Stimulated activated memory B cell treated with anti-CD40 and anti-IgM and Interleukin-4, amounts not matched to agents 10 μg/mL and 1 μg/mL and 100 μg/mL, for 72 hours (primary cell): ENCODE measurements at places on chromosomes 7 and 10.

DNA sequence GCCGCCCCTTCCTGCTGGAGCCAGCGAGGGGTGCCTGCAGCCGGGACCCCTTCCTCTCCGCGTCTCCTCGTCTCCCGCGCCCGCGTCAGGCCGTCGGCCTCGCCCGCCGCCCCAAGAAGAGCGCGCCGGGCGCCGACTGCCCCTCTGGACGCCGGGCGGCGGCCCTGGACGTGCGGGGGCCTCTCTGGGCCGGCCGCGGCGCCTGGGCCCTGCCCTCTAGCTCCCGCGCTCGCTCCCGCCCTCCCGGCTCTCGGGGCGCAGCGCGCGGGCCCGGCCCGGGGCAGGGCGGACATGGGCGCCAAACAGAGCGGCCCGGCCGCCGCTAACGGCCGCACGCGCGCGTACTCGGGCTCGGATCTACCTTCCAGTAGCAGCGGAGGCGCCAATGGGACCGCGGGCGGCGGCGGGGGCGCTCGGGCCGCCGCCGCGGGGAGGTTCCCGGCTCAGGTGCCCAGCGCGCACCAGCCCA is 704 bp downstream of the ZNRF2 start:
- peak; percentile 46 for ATAC-seq

DNA sequence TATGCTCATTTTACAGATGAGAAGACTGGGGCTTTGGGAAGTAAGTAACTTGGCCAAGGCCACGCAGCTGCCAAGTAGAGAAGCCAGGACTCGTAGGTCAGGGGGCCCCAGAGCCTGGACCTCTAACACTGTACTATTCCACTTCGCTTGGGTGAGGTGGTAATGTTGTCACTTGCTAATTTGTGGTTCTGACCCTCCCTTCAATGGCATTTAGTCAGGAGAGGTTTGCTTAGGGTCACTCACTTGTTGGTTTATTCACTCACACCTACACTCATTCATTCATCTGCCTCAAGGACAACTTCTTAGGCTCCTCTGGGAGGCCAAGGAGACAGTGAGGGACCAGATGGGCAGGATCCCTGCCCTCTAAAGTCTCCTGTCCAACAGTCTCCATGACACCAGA is 21.3 kb downstream of the BTBD16 start:
- ATAC-seq = no peak

DNA sequence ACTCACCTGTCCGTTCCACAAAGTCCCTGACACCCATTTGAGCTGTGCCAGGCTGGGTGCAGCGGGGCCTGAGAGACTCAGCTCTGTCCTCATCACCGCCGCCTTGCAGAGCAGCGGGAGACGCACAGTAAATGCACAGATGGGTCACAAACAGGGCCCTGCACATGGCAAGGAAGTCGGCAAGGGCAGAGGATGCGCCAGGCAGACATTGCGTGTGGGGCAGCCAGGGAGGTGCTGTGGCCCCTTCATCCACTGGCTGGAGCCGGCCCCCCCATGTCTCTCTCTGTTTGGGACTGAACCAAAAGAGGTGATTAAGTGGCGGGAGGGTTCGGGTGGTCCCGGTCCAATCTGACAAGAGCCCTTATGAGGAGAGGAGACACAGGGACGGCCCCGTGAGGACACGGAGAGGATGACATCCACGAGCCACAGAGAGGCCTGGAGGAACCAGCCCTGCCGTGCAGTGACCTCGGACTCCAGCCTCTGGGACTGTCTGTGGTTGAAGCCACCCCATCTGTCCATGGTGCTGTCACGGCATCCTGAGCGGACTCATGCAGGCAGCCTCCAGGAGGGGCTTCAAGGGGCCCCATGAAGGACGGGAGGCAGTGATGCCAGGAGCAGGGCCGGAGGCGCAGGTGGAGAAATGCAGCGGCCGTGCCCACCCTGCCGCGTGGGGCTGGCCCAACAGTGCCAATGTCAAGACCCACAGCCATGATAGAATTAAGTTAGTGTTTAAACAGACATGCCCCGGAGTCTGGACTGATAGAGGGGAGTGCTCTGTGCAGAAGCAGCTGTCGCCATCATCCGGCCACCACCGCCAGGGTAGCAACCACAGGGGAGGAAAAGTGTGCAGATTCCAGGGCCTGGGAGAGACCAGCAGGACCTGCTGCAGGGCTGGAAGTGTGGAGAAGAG is 28.4 kb upstream of the FOXL3 start:
- no peak for ATAC-seq

DNA sequence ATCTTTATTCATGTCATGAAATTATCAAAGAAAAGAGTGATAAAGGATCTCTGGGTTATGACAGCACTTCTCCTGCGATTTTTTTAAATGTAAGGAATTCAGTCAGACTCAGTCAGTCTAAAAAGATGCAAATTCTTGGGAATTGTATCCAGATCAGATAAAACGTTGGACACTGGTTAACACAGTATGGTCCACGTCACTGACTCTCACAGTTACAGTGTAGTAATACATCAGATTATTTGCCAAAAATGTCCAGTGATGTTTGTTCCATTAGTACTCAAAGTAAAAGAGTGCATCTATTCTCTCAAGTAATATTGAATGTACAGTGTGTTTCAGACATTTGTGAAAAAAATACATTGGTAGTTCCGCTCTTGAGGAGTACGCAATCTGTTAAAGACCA is 224.5 kb downstream of the PCDH15 start:
- no peak for ATAC-seq

- no peak for ATAC-seq
Observed at GRCh38 chr7:35248576-35249536, 5.0 kb downstream of the TBX20 start.

- no peak for ATAC-seq
Observed at GRCh38 chr10:48945441-48946130, 5.9 kb upstream of the LRRC18 start.

DNA sequence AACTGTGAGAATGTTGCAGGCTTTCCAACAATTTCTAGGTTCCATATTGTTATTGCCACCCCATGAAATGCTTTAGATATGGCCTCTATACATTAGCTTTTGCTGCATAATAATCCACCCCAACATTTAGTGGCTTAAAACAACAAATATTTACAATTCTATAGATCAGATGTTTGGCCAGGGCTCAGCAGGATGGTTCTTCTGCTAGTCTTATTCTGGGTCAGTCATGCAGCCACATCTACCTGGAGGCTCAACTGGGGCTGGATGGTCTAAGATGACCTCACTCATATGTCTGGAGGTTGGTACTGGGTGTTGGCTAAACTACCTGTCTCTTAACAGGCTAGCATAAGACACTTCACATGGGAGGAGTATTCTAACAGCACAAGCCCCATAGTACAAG is 607.3 kb downstream of the LRMDA start:
- no peak for ATAC-seq

DNA sequence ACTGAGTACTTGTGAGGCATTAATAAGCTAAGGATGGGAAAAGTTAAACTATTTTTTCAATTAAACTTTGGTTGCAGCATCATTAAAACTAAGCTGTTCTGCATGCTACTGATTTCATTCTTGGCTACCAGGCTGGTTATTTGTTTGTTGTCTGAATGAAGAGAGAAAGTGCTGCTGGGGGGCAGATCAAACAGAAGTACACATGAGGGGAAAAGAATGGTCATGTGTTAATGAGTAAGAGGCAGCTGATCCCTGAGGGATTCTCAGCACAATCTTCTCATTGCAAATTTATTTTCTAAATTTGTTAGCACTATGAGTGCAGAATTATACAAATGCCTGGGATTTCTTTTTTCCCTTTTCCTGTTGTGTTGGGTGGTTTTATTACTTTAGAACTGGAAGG is 213.2 kb upstream of the HPS1 start:
- ATAC-seq = no peak

GRCh38 chr7:69091521-69091920 is 506.8 kb upstream of the AUTS2 start:
- ATAC-seq = no peak

DNA sequence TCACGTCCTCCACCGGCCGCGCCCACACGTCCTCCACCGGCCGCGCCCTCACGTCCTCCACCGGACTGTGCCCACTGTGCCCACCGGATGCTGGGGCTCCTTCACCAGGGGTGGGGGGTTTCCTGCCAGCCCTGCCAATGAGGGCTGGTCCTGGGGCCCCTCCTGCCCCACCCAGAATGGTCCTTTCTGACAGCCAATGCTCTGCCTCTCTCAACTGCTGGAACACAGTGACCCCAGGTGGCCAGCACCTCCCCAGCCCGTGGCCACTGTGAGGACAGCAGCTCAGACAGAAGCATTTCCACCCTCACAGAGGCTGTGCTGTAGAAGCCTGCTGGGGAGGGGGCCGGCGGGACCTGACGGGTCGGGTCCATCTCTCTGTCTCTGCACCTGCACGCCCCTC is 90.1 kb upstream of the DNAAF5 start:
- ATAC-seq = no peak

DNA sequence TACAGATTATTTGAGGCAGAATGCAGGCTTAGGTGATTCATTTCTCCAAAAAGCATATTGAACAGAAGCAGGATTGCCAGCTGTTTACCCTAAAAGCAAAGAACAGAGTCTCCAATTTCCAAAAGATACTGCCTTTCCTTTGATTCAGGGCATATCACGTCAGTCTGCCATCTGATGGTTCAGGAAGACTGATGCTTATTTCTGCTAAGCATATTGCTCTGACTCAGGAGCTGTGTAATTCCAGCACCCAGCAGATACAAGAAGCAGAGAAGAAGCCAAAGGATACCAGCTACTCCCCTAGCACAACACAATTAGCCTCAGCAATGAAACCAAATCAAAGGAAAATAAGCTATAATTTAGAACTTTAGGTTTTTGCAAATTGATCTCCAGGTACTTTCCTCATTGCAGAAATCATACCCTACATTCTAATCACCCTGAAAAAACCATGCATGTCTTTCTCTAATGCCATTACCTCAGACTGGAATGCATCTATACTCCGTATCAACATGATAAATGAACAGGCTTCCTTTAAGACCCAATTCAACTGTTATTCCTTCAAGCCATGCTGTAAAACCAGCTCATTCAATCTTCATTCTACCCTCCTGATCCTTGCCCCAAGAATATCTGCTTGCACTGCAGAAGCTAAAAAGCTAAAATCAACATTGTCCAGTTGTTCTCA is 55.1 kb downstream of the ABI1 start:
- no peak for ATAC-seq

GRCh38 chr7:97021747-97022490 is 2.7 kb downstream of the DLX5 start:
- ATAC-seq = no peak

DNA sequence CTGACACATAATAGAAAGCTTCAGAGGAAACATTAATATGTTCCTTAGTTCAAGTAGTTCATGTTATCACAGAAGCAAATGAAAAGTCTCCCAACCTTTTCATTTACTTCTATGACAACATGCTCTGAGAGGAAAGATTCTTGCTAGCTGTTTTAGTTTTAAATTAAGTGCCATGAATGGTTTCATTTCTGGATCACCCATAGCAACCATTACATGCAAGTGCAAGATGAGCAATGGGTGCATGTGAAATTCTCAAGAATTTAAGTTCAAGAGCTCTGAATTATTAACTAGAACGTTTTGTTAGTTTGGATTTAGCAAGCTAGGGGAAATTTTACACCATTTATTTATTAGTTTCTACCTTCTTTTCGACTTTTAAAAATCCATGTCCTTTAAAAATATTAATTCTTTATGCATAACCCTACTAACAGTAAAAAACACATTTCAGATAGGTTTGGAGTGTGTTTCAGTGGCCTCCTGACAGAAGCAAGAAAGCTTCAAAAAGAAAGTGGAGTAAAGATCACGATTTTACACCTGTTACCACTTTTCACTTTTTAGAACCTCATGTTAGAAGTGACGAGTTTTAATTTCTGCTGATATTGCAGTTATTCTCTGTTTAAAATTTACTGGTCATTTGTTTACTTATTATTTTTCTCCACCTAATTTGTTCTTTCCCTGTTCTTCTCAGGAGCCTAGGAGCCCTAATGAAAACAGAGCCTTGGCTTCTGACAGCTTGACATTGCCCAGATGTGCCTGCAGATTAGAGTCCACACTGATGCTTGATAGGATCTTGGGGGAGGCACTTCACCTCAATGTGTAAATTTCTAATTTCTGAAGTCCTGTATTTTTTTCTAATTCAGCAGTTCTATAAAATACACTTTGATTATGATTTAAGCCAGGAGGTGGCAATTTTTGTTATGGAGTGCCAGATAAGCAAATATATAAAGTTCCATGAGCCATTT is 995.3 kb upstream of the PHF14 start:
- no peak for ATAC-seq

- peak; percentile 88 for ATAC-seq
Observed at GRCh38 chr7:65251851-65252620, 121.6 kb upstream of the ZNF92 start.

DNA sequence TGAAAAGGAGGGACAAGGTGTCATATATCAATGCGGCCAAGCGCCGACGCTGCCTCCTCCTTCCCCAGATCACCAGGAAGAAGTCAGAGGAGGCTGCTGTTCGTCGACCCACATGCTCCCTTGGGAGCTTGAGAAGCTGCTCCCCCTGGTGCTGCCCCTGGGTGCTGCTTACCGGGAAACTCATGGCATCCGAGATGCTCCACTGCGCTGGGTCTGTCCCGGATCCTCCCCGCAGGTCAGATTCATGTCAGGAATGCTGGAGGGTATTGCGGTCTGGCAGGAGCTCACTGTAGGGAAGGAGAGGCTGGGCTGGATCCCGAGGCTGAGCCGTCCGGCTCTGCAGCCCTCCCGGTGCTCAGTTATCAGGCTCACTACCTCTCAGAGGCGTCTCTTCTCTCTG is 123.7 kb upstream of the FAM20C start:
- ATAC-seq = no peak

GRCh38 chr10:92530891-92531535 is 42.9 kb downstream of the IDE start:
- ATAC-seq = no peak

- ATAC-seq = no peak
Observed at GRCh38 chr7:128035712-128036111, 4.5 kb upstream of the LRRC4 start.

DNA sequence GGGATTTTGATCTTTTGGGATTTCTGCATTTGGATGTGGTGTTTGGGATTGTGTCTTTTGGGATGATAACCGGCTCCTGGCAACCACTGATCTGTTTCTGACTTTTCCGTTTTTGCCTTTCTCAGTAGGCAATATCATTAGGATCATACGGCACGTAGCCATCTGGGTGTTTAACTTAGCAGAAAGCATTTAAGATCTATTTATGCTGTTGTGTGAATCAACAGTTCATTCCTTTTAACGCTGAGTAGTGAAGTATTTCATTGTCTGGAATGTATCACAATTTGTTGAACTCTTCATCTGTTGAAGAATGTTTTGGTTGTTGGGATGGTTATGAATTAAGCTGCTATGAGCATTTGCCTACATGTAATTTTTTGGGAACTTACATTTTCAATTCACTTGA is 459.6 kb downstream of the SDK1 start:
- no peak for ATAC-seq

DNA sequence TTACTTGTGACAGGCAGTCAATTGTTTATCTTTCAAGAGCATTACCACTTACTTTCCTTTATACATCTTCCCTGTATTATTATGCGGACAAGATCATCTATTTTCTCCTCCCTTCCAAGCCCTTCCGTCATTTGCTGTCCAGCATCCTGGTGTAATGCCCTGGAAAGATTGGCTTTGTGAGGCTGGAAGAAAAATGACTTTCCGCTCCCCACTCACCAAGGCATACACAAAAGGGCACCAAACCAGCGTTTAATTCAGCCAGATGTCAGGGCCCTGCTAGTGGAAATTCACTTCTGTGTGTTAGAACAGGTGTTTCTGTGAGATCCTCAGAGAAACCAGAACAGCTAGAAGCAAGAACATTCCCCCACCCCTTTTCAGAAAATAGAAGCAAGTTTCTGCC is 128.1 kb upstream of the NANOS1 start:
- ATAC-seq = no peak

GRCh38 chr10:97124211-97124610 is 61.5 kb downstream of the SLIT1 start:
- no peak for ATAC-seq

GRCh38 chr7:150901160-150902035 is 49.1 kb downstream of the AOC1 start:
- no peak for ATAC-seq
